ENCODE measurements at places on chromosomes 7 and 10.

DNA sequence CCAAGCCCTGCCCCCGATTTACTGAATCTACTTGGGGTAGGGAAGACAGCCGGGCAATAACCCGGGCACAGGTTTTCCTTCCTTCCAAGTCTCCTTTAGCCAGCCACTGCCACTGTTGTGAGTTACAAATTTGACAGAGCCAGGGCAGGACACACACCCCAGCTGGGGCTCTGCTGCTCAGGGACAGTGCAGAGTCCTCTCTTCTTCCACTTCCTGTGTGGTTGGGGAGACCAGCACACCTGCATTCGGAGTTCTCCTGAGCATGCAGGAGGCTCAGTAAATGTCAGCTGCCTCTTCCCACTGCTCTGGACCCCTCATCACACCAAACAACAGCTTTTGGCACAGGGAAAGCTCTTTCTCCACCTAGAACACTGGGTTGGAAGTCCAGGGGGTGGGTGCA lies 21.3 kb downstream of the CHST15 start:
- no peak for DNase-seq

DNA sequence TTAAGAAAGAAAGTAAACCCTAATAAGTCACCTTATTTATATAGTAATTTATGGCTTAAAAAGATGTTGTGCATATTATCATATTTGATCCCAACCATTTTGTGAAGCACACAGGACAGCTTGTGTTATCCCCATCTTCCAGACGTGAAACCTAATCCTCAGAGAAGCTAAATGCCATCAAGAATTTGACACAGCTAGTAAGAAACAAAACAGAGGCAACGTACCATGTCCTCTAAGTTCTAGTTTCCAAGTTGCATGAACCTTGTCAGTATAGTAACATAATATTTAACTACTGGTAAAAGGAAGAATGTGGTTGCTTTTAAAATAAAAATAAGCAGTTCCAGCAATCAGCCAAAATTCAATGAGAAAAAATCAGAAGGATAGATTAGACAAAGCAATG lies 41.5 kb downstream of the PTN start:
- DNase-seq: no peak

- no peak for DNase-seq
These were observed 237.3 kb downstream of the NSUN6 start for GRCh38 chr10:18414061-18414460.

- no peak for DNase-seq
These were observed 59.2 kb downstream of the CDHR3 start for GRCh38 chr7:106022193-106022821.

GRCh38 chr7:102111061-102112041 lies 175.3 kb upstream of the SH2B2 start:
- no peak for DNase-seq

All from BE2C (cell line).